Stimulated activated CD8-positive, alpha-beta memory T cell treated with anti-CD3 and anti-CD28 coated beads, Interleukin-4, amount 100 ng/mL, for 4 hours (primary cell): ENCODE measurements at places on chromosomes 6 and 20.

GRCh38 chr6:26157251-26158075 is 70.2 kb downstream of the HFE start:
- DNase-seq: no peak

DNA sequence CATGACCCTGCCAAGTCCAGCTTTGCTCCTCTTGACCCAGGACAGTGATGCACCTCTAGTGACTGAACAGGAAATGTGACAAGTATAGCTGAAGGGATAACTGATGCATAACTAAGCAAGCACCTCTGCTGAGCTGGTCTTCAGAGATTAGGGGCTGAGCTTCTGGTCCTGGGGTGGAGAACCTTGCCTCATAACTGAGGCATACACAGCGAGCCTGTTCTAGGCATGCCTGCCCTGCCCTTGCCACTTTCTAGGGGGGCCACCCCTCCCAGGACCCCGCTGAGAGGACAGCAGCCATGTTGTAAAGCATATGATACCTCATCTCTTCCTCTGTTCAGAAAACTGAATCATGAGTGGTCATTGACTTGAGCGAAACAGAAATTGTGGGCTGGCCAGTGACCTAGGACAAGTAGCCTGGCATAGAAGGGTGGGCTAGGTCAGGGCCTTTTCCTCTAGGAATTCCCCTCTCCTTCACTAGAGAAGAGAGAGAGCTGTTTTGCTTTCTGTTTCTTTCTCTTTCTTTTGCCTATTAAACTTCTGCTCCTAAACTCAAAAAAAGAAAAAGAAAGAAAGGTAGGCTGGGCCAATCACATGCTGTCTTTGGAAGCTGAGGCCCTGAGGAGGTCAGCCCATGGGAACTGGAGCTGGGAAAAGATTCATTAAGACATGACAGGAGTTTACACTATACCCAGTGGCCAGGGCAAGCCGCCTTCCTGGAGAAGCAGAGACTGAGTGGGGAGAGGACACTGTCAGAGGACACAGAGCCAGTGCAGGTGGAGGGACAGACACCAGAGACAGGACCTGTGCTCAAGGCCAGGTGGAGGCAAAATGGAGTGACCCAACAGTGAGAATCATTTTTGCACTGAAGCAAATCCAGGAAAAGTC is 23.1 kb downstream of the ALDH5A1 start:
- no peak for DNase-seq

DNA sequence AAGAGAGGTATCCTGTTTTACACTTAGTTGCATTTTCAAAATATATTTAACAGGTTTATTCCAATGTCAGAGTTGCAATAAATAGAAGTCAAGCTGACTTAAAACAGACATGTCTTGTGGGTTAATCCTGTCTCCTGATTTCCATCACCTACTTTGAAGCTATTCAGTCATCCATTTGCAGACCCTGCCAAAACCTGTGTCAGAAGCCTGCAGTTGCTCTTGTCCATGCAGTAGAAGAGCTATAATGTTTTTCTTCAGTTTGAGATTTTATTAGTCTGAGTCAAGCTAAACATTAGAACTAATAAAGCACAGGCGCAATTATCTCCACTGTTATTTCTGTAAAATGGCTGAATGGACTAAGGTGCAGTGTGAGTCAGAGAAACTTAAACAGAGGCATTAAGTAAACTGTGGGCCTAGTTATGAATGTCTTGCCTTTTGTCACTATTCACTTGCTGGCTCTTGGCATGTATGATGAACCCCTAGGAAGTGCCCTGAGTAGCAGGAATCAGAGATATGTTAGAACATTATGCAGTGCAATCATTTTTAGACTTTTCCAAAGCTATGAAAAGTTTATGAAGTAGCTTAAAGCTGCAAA is 11.0 kb upstream of the HDGFL1 start:
- DNase-seq: no peak

GRCh38 chr6:106890447-106890846 is 84.1 kb downstream of the CD24 start:
- DNase-seq: no peak

- DNase-seq: no peak
Measured at GRCh38 chr6:4381381-4381780, 246.0 kb upstream of the ECI2 start.

- no peak for DNase-seq
Measured at GRCh38 chr6:12621754-12622153, 94.8 kb upstream of the PHACTR1 start.

GRCh38 chr6:83113258-83113657 is 45.8 kb downstream of the DOP1A start:
- no peak for DNase-seq

DNA sequence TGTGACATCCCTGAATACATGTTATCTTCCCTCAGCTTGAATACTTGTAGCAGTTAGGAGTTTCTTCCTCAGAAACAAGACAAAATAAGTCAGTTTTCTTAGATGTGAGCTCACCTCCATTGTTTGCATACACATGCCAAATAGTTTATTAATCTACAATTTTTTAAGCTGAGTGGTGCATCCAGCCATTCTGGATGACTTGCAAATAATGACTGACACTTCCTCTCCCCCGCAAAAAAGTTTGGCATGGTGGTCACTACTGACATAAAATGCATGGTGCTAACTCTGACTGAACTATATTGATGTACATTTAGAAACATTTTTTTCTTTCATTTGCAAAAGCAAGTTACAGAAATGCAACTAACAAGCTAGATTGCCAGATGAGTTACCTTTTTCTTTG is 55.5 kb downstream of the CYB5R4 start:
- no peak for DNase-seq

DNA sequence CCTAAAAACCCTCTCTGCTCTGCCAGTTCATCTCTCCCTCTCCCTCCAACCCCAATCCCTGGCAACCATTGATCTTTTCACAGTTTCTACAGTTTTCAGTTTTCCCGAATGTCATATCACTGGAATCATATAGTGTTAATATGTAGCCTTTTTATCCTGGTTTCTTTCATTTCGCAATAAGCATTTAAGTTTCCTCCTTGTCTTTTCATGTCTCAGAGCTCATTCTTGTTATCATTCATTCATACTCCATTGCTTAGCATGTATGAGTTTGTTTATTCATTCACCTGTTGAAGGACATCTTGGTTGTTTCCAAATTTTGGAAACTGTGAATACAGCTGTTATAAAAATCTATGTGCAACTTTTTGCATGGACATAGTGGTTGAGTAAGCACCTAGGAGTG is 5.5 kb upstream of the PCMTD2 start:
- no peak for DNase-seq

GRCh38 chr6:128204616-128205015 is 303.8 kb upstream of the THEMIS start:
- DNase-seq: no peak

GRCh38 chr6:81744131-81744530 is 8.3 kb downstream of the TENT5A start:
- no peak for DNase-seq
